Stimulated activated CD4-positive, alpha-beta T cell treated with anti-CD3 and anti-CD28 coated beads, Interleukin-2, amount 100 ng/mL, for 4 hours (primary cell): ENCODE measurements at places on chromosomes 3 and 15.

DNA sequence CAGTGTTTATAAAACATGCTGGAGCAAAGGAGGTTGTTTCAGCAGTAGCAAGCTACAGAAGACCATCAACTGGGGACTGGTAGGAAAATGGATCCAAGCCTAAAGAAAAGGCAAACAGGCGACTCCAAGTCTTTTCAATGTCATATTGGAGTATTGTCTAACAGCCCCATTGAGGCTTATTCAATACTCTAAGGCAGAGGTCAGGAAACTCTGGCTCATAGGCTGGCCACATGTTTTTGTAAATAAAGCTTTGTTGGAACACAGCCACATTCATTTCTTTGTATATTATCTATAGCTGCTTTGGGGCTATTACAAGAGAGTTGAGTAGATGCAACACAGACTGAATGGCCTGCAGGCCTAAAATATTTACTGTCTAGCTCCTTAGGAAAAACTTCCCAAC lies 77.5 kb downstream of the RPL22L1 start:
- no peak for DNase-seq

DNA sequence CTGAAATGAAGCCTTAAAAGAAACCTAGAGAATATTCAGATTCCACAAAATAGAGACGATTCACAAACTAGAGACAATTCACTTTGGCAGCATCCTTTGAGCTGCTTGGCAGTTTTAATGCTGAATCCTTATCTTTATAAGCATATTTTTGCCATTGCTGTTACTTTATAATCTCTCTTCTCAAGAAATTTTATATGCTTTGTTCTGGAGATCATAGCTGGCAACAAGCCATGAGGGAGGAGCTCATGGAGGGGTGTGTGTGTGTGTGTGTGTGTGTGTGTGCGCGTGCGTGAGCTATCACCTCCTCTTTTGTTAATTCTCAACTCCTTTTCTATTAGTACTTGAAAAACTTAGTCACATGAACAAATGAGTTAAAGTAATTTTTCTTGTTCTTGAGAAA lies 495.0 kb upstream of the RGMA start:
- no peak for DNase-seq

GRCh38 chr15:67674983-67675382 lies 132.5 kb downstream of the MAP2K5 start:
- no peak for DNase-seq

- no peak for DNase-seq
Measured at GRCh38 chr3:43747641-43748040, 56.9 kb downstream of the ABHD5 start.

- no peak for DNase-seq
Measured at GRCh38 chr3:127053979-127054378, 71.1 kb downstream of the PLXNA1 start.
